Non-pigmented ciliary epithelial cell (primary cell): ENCODE measurements at places on chromosomes 12 and 14.

GRCh38 chr12:4768341-4768740 is 48.1 kb downstream of the GALNT8 start:
- no peak for DNase-seq

- DNase-seq, result peak; percentile 51
Observed at GRCh38 chr14:29442696-29443095, 485.0 kb downstream of the PRKD1 start.

DNA sequence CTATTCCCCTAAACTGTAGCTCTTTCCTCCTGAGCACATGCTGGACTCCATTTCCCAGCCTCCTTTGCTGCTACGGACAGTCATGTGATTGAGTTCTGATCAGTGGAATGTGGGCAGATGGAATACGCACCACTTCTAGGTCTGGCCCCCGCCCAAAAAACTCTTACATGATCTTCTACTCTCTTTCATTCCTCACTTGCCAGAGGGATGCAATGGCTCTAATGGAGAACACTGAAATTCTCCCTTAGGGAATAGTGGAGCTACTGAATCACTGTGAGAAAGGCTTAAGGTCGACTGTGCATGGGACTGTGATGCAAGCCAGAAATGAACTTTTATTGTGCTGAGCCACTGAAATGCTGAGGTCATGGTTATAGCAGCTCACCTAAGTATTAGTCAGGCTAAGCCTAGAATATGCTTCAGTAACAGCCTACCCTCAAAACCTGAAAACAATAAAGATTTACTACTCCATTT is 13.0 kb upstream of the TMED2 start:
- DNase-seq, result no peak

- DNase-seq, result no peak
Observed at GRCh38 chr12:117733549-117733805, 235.3 kb downstream of the KSR2 start.
